ENCODE measurements at places on chromosomes 1 and 21.

DNA sequence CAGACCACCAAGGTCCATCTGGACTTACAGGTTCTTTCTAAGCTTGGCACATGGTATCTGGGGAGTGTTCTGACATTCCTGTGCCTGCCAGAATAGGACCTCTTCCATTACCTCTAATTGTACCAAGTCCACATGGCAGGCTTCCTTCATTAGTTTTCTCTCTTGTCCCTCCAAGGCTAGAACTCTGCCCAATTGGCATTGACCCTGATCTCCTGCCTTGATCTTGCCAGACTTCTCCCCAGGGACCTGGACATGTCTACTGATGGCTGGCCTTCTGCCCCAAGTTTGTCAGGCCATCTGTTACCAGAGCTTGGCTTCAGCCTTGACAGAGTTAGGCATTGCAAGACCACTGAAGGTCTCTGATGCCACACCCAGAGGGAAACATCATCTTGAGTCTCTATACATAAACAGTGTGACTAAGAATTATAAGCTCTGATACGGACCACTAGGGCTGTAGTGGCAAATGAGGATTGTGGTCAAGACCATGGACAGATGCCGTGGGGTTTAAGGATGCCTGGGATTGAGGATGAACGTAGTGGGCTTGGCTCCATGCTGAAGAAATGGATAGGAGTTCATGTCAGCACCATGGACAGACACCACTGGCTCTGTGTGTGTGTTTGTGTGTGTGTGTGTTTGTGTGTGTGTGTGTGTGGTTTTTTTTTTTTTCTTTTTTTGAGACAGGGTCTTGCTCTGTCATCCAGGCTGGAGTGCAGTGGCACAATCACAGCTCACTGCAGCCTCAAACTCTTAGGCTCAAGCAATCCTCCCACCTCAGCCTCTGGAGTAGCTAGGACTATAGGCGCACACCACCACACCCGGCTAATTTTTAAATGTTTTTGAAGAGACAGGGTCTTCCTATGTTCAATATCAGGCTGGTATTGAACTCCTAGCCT is 19.5 kb upstream of the PSMB2 start:
- DNase-seq: no peak

DNA sequence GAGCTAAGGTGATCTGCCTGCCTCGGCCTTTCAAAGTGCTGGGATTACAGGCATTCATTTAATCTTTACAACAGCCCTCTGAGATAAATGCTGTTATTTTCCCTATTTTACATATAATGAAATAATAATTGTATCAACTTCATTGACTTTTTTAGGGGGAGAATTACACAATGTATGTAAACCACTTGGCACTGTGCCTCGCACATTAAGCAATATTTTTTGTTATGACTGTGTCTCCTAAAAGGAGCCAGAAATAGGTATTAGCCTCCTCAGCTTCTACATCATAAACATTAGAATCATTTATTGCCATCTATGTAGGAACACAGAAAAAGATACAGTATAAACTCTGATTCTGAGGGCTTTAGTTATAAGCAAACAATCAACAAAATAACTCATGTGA is 1.1 kb upstream of the DNAJC28 start:
- DNase-seq: no peak

GRCh38 chr21:37660709-37661108 is 255.5 kb downstream of the KCNJ6 start:
- DNase-seq: no peak

DNA sequence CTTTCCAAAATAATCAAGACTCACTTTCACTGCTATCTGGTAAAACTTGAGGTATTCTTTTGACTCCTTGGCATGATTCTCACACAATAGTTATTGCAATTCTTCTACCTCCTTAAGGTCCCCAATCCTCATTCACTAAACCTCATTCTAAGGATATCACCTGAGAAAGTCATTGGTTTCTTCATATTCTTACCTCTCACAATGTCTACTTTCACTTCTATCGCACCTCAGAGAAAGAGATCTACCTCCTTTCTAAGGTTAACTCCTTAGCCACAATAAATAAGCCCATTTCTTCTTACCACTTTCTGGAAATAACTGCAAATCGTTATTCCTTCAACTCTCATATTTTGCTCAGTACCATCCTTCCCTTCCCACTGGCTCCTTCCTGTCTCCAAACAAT is 18.7 kb downstream of the HNRNPR start:
- no peak for DNase-seq

DNA sequence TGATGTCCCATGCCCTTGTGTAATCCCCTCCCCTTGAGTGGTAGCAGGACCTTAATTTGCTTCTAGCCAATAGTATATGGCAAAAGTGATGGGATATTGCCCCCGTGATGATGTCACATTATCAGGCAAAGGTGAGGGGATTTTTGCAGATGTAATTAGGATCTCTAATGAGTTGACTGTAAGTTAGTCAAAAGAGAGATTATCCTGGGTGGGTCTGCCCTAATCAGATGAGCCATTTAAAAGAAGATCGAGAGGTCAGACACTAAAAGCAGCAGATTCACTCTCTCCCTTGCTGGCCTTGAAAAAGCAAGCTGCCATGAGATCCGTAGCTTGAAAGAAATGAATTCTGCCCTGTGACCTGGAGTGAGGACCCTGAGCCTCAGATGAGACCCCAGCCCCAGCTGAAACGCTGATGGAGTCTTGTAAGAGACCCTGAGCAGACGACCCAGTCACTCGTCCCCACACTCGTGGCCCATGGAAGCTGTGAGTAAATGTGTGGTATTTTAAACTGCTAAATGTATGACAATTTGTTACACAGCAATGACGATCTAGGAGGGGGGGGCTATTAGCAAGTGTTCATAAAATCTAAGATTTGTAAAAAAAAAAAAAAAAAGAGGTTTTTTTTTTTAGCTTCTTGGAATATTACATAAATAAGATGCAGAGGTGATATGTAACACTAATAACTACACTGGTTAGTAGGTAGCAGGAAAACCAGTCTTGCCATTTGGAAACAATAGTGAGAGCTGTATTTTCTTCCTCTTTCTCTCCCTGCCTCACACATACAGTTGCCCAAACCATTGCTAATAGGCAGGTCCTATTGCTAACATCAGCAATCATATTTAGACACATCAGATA is 50.3 kb upstream of the TARBP1 start:
- DNase-seq: no peak

DNA sequence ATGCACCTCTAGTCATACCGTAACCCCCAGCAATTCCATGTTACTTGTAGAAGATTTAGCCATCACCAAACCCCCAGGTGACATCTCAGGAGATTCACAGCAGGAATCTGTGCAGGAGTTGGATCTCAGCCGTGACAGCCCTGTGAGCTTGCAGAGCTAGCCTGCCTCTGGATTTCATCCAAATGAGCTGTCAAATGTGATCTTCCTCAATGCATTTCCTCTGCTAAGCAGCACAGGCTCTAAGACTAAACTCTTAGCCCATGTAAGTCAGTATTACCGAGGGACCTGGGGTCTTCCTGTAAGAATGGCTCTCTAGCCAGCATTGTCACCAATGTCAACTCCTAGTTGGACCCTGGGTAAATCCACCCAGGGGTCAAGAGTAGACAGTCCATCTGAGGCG is 41.7 kb downstream of the UMODL1 start:
- no peak for DNase-seq

- DNase-seq: no peak
These were observed at the start of gene VCAM1 for GRCh38 chr1:100719490-100719889. VCAM1 (plus strand) TSS chr1:100719742; CDS start chr1:100719861, 119 bp downstream.

DNA sequence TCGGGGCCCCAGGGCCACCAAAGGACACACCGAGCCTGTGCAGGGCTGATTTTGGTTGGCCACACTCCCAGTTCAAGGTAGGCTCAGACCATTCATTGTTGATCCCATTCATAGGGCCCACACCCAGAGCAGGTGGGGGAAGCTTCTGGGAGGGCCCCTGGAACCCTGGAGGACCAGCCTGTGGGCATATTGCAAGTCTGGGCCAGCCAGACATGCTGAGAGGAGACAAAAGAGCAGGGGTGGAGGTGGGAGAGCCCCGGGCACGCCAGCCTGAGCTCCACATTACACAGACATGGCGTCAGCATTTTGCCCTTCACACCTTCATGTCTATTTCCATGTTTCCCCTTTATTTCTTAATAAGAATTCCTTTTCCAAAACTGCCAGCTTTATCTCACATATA is 25.7 kb downstream of the PMVK start:
- no peak for DNase-seq

- peak; percentile 43 for DNase-seq
These were observed at the start of gene KCNK2 for GRCh38 chr1:215082532-215083382. KCNK2 (plus strand) TSS chr1:215082737; CDS start chr1:215083386, 649 bp downstream.

DNA sequence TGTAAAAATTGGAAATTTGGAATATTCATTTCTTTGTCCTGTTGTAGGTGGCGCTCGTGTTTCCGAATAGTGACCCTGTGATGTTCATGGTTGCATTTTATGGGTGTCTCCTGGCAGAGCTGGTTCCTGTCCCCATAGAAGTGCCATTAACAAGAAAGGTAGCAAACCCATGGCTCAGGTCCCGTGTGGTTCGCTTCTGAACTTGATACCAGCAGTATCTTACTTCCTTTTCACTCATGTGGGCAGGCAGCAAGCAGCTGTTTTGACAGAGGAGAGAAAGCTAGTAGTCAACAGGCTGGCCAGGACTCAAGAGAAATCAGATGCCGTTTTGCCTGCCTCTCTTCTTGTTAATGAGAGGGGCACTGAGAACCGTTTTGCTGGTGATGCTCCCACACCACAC is 72.8 kb downstream of the S100B start:
- DNase-seq: no peak

GRCh38 chr1:34231441-34231840 is 54.7 kb downstream of the C1orf94 start:
- no peak for DNase-seq

- DNase-seq: no peak
These were observed 26.8 kb upstream of the ABCB10 start for GRCh38 chr1:229585338-229585737.

DNA sequence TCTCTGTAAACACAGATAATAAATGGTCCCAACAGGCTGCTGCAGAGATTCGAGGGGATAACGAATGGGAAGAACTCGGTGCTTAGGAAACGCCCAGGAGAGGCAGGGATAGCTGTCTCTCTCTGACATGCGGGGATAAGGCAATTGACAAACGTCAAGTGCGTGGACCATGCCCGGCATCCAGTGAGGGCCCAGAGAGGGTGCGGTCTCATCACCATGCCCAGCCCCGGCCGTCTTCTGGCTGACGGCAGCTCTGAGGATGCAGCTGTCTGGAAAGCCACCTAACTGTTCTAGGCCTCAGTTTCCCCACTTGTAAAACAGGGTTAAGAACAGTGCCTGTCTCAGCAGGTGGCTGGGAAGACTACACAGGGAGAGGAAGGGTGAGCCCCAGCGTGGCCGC is 48.1 kb downstream of the ACOT7 start:
- DNase-seq: no peak

GRCh38 chr1:165011991-165012531 is 344.5 kb downstream of the LMX1A start:
- no peak for DNase-seq

DNA sequence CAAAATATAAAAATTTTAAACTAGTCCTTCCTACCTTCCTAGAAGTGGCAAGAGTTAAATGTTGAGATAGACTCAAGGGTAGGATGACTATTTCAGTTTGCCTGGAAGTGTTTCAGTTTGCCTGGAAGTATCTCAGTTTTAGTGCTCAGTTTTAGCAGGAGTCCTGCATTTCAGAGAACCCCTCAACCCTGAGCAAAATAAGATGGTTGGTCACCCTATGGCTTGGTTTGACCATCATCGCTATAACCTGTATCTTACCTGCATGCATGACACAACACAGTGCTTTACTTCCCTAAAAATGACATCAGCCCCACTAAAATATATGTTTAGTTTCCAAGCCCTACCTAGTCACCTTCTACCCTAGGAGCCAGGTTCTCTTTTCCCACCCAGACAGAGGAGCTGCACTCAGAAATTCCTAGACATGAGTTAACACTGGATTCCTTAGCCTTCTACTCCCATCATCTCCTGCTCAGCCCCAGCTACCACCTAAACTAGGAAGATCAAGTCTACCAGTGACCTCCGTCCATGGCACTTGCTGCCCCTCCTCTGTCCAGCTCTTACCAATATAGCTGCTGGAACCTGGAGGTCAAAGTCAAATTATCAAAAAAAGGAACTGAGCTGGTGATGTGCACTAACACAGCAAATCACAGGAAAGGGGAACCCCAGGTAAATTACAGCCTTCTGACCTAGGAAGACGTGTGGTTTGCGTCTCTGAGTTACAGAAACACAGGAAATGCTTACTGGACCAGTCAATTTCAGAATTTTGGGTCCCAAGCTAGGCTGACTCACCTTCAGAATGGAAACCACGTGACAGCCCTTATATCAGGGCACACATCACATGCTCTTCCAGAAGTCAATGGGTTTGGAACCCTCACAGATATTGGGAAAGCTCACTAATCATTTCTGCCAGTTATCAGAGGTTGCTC is 2.2 kb upstream of the G0S2 start:
- DNase-seq: no peak

DNA sequence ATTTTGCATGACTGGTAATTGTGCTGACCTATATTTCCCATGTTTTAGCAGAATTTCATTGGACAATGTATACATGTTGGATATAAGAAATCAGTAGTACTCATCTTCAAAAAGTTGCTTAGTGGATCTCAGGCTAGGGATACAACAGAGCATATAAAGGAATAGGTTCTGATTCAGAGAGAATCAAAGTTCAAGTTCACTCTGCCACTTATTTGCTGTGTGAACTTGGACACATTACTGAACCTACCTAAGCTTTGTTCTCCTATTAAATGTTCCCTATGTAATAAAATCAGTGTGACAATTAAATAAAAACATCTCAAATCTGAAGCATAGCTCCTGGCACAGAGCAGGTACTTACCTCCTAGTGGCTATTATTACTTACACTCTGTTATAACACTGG is 9.3 kb downstream of the CD58 start:
- no peak for DNase-seq

- DNase-seq: no peak
These were observed 6.4 kb downstream of the C1orf116 start for GRCh38 chr1:207026104-207026534.

GRCh38 chr1:19811206-19811851 is 3.8 kb downstream of the RNF186 start:
- DNase-seq: no peak

- no peak for DNase-seq
These were observed 42.9 kb downstream of the EPHB2 start for GRCh38 chr1:22753481-22753971.

GRCh38 chr1:234114648-234115307 is 210.3 kb downstream of the SLC35F3 start:
- DNase-seq: peak; percentile 69

- no peak for DNase-seq
These were observed 73.1 kb upstream of the RGS21 start for GRCh38 chr1:192243721-192244120.

DNA sequence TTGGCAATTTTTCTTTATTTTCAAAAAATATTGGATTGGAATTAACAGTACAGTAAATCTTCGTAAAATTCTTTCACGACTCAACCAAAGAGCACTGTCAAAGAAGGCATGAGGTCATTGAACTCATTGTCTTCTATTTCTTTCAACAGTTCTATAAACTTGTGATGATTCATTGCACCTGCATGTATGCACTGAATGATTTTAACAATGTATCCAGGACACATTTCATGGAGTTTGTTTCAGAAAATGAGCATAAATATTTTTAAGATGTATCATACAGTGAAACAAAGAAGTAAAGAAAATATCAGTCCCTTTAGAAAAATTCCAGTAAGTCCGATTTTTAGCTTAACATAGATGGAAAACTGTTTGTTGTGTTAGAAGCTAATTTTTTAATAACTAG is 33.6 kb upstream of the CD34 start:
- DNase-seq: no peak

Measured in Ammon's horn (tissue), 1 donor.